ENCODE measurements at places on chromosomes 7 and 10.

DNA sequence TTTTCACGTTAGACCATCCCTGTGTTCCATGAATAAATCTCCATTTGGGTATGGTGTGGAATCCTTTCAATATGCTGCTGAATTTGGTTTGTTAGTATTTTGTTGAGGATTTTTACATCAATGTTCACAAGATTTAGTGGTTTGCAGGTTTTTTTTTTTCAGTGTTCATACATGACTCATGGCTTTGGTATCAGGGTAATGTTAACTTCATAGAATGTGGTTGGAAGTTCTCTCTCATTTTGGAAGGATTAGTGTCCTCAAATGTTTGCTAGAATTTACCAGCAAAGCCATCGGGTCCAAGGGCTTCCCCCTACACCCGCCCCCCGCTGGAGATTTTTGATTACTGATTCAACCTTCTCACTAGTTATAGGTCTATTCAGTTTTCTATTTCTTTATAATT, 398.0 kb downstream of the NXPH1 start:
- DNase-seq: no peak

DNA sequence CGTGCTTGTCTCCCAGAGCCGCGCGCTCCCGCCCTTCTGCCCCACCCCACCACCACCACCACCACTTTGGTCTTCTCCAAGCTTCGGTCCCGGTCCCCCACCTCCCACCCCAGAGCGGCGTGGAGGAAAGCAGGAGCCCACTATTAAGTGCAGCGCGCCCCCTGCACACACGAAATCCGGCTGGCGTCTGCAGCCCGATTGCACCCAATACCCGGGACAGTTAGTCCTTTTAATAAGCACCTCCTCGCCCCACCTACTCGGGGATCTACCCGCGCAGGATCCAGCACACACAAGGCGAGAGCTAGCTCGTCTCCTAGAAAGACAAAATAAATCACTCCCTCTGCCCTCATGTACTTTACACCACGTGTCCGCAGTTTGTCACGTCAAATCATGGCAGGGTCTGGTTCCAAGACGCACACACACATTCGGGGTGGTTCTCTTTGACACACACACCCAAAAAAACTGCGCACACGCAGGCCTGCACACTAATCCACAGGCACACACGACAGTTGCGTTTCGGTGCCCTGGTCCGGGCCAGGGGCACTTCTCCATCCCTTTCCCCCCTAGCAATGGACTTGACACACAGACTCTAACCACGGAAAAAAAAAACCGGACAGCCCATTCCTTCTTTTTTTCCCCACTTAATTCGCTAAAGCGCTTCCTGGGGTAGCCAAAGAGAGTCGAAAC, 1.6 kb downstream of the SFMBT2 start:
- no peak for DNase-seq

- DNase-seq: no peak
Measured at GRCh38 chr7:33981226-33981625, 75.9 kb downstream of the BMPER start.

DNA sequence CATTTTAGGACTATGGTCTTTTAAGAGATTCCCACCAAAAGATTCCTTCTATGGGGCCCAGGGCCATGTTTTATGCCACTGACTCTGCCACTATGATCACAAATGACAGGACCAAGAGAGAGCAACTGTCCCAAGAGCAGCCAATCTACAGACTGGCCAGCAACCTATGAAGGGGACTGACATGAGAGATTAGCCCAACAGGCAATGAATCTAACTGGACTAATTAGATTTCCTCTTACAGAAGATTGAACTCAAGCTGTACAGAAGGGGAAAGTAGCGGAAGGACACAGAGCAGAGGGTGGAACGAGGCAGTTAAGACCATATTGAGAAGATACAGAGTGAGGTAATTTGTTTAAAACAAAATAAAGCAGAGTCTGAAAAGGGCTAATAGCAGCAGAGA, 25.8 kb downstream of the ZNF800 start:
- no peak for DNase-seq

GRCh38 chr10:131183546-131184045, 127.9 kb downstream of the TCERG1L start:
- no peak for DNase-seq

DNA sequence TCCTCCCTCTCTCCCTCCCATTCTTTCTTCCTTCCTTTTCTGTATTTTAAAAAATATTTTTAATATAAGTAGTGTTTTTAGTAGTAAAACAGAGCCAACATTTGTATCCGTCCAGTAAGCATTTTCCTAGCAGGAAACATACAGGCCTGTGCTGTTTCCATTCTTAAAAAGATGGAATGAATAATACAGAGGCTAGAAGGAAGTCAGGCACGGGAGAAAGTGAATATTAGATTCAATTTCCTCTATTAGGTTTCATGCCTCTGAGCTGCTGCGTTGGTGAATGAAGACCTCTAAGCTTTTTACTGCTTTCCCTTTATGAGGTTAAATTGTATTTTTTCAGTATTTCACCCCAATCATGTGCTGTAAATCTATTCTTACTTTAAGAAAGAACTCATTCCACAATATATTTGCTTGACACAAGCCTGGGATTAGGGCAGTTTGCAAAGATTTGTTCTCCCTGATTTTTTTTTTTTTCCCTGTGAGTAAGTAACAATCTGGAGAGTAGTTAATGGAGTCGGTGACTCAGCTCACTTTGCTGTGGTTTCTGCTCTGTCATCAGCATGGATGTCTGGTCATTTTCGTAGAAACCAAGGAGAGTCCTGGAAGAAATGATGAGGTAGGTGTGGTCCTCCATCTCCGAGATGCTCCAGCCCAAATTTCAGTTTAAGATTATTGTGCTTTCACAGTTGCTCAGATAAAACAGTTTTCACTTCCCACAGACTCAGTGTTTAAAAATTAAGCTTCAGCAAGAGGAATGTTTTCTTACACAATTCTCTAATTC, 76.1 kb upstream of the PITRM1 start:
- no peak for DNase-seq

DNA sequence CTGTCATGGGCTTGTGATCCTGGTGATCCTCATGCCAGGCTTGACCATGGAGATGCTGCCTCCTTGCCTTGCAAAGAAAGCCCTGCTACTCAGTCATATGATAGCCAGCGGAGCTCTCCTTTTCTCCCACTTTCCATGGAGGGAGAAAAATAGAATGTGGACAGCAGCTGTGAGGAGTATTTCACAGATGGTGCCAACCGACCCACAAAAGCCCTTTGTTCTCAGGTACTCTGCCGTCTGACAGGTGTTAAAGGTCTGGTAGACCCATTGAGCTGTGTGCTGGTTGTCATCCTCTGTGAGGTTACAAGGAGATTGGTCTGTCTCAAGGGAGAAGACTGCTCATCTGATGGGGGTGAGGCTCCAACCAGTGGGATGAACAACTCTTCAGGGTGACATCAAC, 29.5 kb upstream of the COBL start:
- DNase-seq: no peak

- DNase-seq: no peak
Measured at GRCh38 chr7:48665353-48666135, 258.8 kb upstream of the CDC14C start.

DNA sequence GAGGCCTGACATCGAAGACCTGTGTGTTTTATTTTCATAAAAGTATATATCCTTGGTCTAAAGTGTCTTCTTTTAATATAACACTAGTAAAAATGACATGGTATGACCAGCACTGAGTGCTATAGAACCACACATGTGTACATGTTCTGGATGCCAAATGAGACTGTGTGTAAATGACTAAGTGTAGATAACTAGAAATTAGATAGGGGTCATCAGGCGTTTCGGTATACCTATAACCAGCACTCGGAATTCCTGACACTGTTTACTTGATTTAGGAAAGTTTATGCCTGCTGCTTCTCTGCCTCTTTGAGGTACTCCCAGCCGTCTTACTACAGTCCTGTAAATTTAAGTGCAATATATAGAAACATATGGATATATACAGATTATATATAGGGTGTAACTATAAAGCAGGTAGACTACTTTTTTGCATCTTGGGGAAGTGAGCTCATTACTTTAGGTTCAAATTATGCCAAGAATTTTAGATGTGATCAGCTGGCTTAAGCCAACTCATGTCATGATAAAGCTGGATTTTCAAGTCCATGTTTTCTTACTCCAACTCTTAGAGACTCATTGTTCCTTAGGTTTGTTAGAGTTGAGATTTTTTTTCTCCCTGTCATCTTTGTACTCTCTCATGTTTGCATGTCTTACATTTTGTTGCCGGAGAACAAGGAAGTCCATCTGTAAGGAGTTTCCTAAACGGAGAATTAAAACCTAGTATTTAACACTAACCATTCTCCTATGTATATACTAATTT, 62.9 kb downstream of the KLHDC10 start:
- no peak for DNase-seq
